ENCODE measurements at places on chromosomes 6 and 20. TPM values are rescaled to one million over a fixed set of nuclear protein-coding genes. Genes with fewer than 3 reads are reported as not detected.

The KHDC1 gene
- 4.0 TPM for total RNA-seq

The ANGPT4 gene
- total RNA-seq, result 0.03 TPM

The RGL2 gene
- total RNA-seq, result 14.7 TPM

The LIN28B gene
- total RNA-seq, result 1.2 TPM

The SMAP1 gene
- 19.9 TPM for total RNA-seq

The SLC26A8 gene
- 0.08 TPM for total RNA-seq

The TAGAP gene
- total RNA-seq, result not detected

The GMEB2 gene
- total RNA-seq, result 10.5 TPM
